ENCODE measurements at places on chromosomes 12 and 14.
A peak's percentile ranks its signal among the peaks of the same experiment; 100 is the strongest.

DNA sequence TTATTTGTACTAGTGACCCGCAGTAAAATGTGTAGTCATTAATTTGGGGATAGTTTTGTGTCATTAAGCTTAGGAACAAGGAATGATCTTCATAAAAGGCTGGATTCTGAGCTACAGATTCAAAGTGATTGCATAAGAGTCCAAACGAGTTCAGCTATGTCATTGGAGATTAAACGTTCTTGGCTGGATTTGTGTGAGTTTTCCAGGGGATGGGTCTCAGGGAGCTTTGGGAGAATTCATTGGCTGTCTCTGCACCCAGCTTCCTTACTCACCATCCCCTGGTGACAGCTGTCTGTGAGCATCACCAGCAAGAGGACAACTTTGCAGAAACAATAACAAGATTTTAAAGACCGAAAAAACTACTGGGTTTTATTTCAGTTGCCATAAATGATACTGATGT is 130.4 kb downstream of the DAAM1 start:
- no peak for DNase-seq

- DNase-seq, result no peak
These were observed 55.9 kb downstream of the C14orf132 start for GRCh38 chr14:96095058-96095457.

- DNase-seq, result no peak
These were observed 17.2 kb downstream of the PSMC1 start for GRCh38 chr14:90273532-90273931.

- DNase-seq, result no peak
These were observed 76.3 kb upstream of the OTX2 start for GRCh38 chr14:56886471-56887062.

GRCh38 chr12:99389751-99390150 is 257.8 kb upstream of the GARIN6 start:
- DNase-seq, result no peak

GRCh38 chr12:42770261-42770660 is 180.7 kb upstream of the PRICKLE1 start:
- no peak for DNase-seq

DNA sequence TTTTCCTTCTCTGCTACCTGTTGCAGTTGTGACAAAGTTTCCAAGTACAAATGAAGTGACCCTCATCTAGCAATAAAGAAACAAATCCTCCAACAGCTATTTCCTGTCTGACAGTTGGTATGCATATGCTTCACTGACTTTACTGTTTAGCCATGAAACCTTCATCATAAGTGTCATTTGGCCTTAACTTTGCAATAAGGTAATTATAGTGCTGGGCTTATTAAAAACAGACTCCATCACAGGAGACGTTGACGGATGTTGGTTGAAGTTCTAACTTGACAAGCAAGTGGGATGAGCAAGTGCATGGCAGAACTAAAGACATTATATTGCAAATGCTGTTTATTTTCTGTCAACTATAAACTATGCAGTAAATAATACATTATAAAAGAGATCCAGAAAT is 425.2 kb downstream of the RPS29 start:
- no peak for DNase-seq

GRCh38 chr12:65895759-65896656 is 71.7 kb downstream of the HMGA2 start:
- no peak for DNase-seq

DNA sequence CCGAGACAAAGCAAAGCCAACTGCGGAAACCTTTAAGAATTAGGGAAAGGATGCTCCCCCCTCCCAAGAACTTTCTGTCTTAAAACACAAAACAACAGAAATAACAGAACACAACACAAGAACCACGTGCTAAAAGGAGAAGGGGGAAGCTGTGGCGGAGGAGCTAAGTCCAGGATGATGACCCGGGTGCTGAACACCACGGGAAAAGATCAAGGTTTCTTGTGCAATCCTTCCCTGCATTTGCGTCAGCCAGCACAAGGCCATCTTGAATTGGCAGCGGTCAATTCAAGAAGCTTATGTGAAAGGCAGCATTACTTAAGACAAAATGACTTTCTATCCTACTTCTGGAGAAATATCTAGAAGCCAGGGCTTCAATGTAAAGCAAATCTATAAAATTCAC is 11.0 kb upstream of the CREBL2 start:
- DNase-seq, result no peak

DNA sequence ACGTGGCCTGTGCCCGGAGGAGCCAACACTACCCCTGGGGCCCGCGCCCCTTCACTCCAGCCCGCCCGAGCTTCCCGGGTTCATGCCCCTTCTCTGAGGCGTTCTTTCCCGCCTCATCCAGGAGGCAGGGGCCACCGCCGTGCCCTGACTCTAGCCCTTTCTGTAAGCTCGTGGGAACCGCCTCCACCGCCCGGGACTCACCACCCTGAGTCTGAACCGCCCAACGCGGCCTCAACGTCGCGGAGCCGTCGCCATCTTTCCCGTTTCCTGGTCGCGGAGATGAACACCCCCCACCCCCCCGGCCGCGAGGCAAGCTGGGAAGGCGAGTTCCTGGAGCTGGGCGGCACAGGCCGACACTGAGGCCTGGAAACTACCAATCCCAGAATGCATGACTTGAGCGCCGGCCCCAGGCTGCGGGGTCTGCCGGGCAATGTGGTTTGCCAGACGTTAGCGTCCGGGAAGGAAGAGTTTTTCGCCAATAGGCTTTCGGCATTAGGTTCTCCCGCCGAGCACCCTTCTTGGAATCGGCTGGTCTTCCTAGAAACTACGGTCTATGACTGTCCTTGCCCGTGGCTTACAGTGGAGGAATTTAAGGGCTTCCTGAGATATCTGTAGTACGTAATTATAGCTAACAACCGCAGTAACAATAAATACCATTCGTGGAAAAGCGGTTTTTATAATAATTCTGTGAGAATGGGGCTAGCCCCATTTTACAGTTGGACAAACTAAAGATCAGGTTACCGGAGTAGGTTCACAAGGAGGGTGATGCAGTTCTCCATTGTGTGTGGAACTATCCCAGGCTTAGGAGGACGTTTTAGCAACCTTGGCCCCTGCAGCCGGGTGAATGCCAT is at the start of gene DDX23:
TSS of gene DDX23 (minus strand) at position 281 of the 851 bp plus-strand sequence. CDS start 6,381 bp downstream, outside the sequence.
- peak; percentile 70 for DNase-seq

DNA sequence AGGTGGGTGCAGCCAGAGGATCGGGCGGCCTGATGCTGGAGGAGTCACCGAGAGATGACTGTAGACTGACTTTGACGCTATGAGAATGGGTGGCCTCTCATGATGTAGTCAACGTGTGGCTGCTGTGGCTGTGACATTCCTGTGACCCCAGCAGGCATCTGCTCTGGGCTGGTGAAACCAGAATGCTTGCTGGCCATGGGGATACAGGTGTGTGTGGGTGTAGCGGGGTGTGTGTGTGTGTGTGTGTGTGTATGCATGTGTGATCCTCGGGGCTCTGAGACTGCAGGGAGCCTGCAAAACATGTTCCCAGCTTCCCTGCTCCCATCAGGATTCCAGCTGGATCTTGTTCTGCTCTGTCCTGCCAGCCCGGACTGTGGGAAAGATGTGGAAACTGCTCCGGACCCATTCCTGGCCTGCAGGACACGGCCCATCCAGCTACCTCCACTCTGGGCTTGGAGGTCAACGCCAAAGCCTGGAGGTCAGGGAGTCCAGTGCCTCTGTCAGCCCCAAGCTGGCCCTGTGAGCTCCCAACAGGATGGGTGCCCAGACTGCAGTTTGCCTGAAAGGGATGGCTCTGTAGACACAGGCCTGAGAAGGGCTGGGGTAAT is 18.8 kb upstream of the HHIPL1 start:
- DNase-seq, result no peak

- no peak for DNase-seq
These were observed 7.9 kb downstream of the NKX2-1 start for GRCh38 chr14:36511981-36512584.

- no peak for DNase-seq
These were observed 45.9 kb upstream of the CNOT2 start for GRCh38 chr12:70197345-70197744.

GRCh38 chr14:85195872-85196477 is 334.0 kb upstream of the FLRT2 start:
- DNase-seq, result no peak

GRCh38 chr12:100207311-100207710 is 6.7 kb downstream of the ACTR6 start:
- DNase-seq, result no peak

- DNase-seq, result no peak
These were observed 27.4 kb upstream of the PRKD1 start for GRCh38 chr14:29955087-29955486.

GRCh38 chr14:76375947-76376404 is at the start of gene ESRRB:
ESRRB (plus strand) TSS chr14:76376137; CDS start chr14:76376402, 265 bp downstream.
- DNase-seq, result no peak

DNA sequence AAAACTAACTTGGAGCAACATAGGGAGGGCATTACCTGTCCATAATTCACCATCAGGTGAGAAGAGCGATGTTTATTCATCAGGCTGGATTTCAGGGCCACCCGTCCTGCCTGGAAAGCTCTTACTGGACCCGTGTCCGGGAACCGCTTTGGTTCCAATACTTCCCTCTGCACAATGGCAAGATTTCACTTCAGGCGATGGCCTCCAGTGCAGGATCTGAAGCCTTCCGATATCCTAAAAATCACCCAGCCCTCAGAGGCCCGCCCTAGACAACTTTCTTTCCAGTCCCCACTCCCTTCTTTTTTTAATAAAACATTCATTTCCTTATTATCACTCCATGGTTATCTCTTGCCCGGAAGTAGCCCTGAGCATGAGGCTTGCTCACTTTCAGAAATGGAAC is 92.5 kb downstream of the BCL11B start:
- no peak for DNase-seq

DNA sequence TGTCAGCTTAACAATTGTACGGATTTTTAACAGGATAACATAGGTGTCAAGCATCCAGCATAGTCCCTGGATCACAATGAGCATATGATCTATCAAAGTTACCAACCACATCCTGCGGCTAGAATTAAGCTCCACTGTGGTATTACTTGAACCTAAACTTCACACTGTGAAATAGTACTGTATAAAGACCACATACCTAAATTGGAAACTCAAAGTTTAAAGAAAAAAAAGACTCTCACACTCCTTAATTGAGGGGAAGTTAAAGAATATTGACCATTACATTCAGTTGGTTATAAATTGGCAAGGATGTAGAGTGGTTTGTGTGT is 133.0 kb upstream of the PZP start:
- no peak for DNase-seq

- no peak for DNase-seq
These were observed 212.6 kb downstream of the TTC8 start for GRCh38 chr14:89037065-89037464.

- DNase-seq, result no peak
These were observed 66.5 kb downstream of the ATF7IP start for GRCh38 chr12:14431975-14432374.

GRCh38 chr12:82438356-82438755 is 80.0 kb downstream of the METTL25 start:
- no peak for DNase-seq

DNA sequence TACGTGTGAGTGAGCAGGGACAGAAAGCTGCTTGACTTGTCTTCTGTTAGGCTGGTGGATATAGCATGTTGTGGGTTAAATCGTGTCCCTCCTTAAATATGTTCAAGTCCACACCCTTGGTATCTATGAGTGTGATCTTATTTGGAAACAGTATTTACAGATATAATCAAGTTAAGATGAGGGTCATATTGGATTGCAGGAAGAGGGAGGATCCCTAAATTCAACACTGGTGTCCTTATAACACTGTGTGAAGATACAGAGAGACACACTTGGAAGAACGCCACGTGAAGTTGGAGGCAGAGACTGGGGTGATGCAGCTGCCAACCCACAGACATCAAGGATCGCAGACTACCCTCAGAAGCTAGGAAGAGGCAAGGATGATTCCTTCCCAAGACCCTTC is 275.2 kb upstream of the SSTR1 start:
- no peak for DNase-seq

GRCh38 chr12:12039897-12040296 is 30.8 kb upstream of the BCL2L14 start:
- DNase-seq, result no peak

- DNase-seq, result no peak
These were observed 76.9 kb downstream of the DDX51 start for GRCh38 chr12:132067182-132067581.

DNA sequence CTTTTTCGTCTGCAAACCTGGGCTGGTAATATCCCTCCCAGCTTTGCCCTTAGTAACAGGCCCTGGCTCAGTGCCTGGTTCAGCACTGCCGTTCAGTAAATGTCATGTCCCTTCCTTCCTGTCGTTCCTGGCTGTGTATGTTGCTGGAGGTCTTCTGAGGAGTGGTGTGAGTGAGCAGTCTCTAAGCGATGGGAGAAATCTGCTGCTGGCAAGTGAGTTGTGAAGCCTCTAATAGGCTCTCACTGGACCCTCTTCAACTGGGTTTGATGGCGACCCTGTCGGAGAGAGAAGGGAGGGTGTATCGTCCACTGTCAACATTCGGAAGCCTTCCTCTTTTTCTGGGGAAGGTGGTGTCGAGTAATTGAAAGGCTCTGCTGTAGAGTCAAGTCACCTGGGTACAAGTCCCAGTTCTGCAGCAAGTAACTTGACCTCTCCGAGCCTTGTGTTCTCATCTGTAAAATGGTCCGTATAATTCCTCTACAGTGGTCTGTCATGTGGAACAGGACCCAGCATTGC is 62.8 kb downstream of the HRK start:
- DNase-seq, result peak; percentile 19

DNA sequence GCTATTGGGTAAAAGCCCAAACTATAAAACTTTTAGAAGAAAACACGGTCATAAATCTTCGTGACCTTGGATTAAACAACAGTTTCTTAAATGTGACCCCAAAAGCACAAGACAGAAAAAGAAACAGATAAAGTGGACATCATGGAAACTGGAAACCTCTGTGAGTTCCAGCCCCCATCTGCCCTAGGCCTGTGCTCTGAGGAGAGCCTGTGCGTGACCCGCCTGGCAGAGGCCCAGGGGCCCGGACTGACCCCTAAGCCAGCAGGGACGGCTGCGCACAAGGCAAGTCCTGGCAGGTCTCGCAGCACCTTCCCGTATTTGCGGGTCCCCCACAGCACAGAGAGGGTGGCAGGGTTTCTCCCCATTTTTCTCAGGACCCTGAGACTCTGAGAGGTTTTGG is 76.0 kb downstream of the CHGA start:
- DNase-seq, result no peak

DNA sequence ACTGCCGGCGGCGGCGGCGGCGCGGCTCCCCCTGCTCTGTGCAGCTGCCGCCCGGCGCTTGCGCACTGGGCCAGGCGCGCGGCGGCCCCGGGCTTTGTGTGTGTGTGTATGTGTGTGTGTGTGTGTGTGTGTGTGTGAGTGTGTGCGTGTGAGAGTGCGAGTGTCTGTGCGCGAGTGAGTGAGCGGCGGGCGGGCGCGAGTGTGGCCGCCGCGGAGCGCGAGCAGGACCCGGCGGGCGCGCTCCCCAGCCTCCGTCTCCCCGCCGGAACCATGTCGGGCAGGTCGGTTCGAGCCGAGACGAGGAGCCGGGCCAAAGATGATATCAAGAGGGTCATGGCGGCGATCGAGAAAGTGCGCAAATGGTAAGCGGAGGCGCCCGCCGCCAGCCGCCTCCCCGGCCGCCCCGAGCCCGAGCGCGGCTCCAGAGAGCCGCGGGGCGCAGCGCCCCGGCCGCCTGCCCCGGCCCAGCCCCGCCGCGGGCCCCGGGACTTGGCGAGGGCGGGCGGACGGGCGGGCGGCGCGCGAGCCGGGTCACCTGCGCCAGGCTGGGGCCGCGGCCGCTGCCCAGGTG is at the start of gene BCL7A:
TSS of gene BCL7A (plus strand) at position 63 of the 571 bp plus-strand sequence. CDS start at position 271, 208 bp downstream.
- DNase-seq, result peak; percentile 54

- no peak for DNase-seq
These were observed 16.2 kb downstream of the SLC25A29 start for GRCh38 chr14:100289916-100290606.

- DNase-seq, result no peak
These were observed 14.9 kb downstream of the DCAF5 start for GRCh38 chr14:69137843-69138535.
